Activated CD8-positive, alpha-beta T cell treated with anti-CD3 and anti-CD28 coated beads for 36 hours (primary cell): ENCODE measurements at places on chromosomes 11 and 22. TPM values are rescaled to one million over a fixed set of nuclear protein-coding genes. Genes with fewer than 3 reads are reported as not detected.

P2RX3 gene
- total RNA-seq, result not detected

TMEM191C gene
- total RNA-seq, result 1.7 TPM

DNA sequence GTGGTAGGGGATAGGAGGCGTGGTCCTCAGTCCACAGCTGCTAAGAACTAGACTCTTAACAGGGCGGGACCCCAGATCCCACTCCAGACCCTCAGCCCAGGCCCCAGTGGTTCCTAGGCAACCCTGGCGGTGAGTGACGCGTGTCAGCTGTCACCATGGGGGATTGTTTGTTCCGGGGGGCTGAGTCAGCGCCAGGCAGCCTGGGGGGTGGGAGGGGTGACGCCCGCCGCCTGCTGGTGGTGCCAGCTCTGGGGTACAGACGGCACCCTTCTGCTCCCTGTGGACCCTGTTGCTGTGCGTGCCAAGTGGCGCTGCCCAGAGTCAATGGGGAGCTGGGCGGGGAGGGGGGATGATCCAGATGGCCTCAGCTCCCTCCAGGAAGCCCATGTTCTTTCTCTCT, 2.5 kb downstream of the CNIH2 start:
- DNase-seq, result no peak

DNA sequence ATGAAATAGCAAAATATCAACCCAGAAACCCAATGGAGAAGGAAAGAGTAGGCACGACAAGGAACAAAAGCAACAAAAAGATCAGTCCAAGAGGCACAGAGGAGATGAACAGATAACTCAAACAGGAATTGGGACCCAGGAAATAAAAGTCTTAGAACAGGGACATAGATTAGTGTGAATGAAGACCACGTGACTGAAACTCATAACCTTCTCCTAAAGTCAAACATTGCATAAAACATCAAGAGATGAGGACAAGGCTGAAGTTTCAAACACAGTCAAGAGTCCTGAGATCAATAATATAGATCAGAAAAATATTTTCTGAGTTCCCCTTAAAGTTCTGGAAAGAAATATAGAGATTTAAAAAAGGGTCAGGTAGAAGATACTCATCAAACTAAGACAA, 24.4 kb upstream of the OR56B4 start:
- DNase-seq, result no peak

- DNase-seq, result no peak
These were observed 25.1 kb upstream of the USP47 start for GRCh38 chr11:11816511-11817314.

- DNase-seq, result no peak
These were observed 617 bp upstream of the ARHGAP20 start for GRCh38 chr11:110712659-110713448.

GRCh38 chr11:64887757-64888405, 9.5 kb upstream of the EHD1 start:
- DNase-seq, result peak; percentile 86
